ENCODE measurements at places on chromosomes 16 and 17.

GRCh38 chr16:80202831-80203413, 337.9 kb upstream of the DYNLRB2 start:
- DNase-seq, result no peak

DNA sequence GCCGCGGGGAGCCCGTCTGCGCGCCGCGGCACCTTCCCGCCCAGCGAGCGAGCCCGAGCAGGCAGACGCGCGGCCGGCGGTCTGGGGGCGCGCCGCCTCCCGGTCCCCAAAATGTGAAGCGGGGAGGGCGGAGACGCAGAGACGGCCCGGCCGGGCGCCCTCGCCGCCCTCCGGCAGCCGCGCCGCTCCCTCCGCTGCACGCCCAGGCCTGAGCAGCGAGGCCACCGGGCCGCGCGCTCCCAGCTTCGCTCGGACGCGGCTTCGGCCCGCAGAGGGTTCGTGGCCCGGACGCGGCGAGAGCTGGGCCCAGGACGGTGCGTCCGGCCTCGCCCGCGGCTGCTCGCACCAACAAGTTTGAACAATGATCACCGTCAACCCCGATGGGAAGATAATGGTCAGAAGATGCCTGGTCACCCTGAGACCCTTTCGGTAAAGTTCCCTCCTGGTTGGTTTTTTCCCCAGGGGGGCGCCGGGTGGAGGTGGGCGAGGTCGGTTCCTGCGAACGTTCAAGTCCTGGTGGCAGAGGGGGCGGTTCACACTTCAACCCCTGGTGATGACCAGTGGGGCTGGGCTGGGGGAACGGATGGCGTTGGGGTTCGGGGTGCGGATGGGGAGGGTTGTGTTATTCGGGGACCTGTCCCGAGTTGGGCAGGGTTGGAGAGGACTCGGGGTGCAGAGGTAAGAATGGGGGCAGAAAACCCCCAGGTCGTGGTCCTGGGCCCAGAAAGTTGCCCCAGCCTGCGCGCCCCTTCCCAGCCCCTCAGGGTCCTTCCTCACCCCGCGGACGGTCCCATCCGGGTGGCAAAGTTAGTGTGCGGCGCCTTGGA, 678 bp downstream of the MGAT5B start:
- no peak for DNase-seq

DNA sequence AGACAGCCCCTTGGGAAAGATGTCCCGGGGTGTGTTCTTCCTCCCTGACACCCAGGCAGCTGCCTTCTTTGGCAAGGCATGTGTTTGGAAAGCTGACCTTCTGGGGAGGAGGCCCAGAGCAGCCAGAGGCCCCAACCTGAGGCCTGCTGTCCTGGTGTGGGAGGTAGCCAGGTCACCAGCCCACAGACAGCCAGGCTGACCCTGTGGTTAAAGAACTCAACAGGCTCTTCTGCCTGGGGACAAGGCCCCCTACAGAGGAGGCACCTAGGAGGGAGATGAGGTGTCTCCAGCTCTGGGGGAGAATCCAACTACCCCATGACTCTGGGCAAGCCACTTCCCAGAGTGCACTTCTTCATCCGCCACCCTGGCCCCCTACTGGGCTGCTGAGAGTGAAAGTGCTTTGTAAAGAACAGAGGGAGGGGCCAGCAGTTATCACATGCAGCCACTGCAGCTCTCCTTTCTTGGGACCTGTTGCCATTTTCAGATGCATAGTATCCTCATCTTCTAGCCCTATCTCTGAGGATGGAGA, 13.1 kb upstream of the SREBF1 start:
- DNase-seq, result peak; percentile 58

DNA sequence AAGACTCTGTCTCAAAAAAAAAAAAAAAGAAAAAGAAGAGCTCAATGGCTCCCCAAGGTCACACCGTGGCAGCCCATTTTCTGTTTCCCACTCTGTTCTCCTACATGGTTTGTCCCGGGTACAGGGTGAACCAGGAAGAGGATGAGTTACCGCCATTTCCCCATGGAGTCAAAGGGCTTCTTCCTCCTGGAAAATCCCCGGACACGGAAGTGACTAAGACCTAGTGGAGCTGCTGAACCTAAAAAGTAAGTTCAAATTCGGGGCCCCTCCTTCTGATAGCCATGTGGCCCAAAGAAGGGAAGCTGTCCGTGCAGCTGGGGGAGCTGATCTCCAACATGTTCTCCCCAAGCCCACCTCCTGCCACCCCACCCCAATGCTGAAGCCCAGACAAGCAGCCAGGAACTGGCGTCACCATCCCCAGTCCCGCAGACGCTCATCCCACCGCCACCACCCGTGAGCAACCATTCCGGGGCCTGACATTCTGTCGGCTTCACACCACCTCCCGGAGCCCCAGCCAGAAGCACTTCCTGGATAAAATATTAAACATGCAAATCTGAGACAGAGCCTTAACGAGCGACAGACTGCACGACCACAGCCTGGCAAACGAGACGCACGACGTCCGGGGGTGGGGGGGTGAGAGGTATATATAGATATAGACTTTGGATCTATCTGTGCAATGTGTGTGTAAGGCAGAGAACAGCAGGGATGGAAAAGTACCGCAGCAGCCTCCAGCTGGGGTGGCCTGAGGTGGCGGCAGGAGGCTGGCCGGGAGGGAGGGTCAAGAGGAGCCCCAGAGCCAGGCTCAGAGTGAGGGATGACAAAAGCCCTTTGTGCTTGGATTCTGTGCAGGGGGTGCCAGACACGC, 17.6 kb downstream of the EPOP start:
- no peak for DNase-seq

DNA sequence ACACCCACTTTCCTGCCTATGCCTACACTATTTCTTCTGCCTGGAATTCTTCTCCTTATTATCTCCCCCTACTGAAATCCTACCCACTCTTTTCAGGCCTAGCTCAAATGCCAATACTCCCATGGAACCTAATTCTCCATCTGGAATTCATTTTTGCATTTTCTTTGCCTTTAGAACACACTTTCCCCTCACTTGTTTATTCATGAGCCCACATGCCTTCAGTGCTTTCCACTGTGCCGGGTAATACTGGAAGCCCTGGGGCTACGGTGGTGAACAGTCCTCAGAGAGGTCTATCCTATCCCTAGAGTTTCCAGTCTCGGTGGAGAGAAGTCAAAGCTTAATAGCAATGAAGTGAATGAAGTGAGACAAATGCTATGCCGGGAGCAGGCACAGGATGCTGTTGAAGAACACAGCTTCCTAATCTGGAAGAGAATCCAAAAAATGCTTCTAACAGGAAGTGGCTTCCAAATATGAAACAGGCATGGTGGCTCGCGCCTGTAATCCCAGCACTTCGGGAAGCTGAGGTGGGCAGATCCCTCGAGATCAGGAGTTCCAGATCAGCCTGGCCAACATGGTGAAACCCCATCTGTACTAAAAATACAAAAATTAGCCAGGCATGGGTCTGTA, 322.4 kb downstream of the GRIN2A start:
- no peak for DNase-seq

GRCh38 chr16:1412847-1413246, 1.7 kb downstream of the UNKL start:
- DNase-seq, result no peak

- no peak for DNase-seq
Observed at GRCh38 chr16:73527187-73527586, 479.3 kb upstream of the ZFHX3 start.

GRCh38 chr17:5571281-5571680, 13.0 kb downstream of the NLRP1 start:
- DNase-seq, result no peak

DNA sequence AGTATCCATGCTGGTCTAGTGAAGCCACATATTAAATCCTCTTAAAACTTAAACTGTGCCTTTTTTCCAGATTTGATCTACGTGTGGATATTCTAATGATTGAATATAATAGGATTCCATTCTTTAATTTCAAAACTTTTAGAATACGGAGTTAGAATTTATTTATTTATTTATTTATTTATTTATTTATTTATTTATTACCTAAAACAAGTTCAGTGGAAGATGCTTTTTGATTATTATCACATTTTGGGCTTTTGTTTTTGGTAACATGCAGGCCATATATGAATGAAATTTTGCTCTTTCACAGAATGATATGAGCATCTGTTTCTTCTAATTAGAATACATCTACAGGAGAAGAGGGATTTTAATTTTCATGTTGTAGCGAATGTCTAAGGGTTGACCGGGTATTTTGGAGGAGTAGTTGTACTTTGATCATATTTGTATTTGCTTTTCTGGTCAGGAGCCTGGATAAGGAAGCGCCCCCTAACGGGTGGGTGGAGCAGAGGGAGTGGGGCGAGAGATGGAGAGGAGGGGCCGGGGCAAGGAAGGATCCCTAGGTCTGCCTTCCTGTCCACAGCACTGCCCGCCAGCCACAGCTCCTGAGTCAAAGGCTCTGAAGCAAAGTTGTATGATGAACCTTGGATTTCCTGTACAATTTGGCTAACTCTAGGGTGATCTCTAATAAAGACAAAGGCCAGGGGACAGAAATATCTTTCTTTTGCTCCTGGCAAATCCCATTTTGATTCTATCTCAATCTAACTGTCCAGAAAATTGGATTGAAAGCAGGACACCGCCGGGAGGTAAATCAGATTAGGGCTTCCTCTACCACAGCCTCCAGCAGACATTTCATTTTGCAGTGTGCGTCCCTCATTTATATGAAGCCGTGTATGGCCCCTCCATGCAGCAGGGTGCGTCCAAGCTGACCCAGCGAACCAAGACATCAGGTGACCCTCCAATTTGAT, 149.1 kb downstream of the PRKCA start:
- DNase-seq, result no peak

- DNase-seq, result no peak
Observed at GRCh38 chr17:44121997-44122815, 1.2 kb downstream of the HDAC5 start.

- peak; percentile 75 for DNase-seq
Observed at GRCh38 chr17:30939051-30939689, 17.4 kb downstream of the ADAP2 start.

DNA sequence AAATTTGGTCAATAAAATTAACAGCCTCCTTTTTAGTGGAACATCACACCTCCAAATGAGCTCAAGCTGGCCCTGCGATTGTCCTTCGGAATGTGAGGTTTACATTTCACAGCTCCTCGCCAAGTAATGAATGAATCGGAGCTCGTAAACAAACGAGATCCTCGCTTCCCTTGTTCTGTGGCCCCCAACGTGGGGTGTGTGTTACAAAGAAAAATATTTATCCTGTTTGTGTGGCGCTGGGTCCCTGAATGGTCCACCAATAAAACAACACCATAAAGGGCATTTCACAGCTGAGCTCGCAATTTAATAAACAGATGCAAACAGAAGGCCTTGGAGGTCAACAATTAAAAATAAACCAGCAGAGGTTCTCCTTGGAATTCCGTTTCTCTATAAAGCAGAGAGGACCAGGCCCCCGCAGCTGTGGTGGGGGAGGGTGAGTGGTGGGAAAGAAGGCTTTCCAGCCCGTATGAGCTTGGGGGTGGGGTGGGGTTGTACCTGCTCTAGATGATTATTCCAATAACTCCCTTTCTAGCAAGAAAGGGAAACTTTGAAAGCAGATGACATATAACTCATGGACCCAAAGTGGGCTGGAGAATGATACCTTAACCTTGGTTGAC, 393.9 kb upstream of the SALL1 start:
- no peak for DNase-seq

DNA sequence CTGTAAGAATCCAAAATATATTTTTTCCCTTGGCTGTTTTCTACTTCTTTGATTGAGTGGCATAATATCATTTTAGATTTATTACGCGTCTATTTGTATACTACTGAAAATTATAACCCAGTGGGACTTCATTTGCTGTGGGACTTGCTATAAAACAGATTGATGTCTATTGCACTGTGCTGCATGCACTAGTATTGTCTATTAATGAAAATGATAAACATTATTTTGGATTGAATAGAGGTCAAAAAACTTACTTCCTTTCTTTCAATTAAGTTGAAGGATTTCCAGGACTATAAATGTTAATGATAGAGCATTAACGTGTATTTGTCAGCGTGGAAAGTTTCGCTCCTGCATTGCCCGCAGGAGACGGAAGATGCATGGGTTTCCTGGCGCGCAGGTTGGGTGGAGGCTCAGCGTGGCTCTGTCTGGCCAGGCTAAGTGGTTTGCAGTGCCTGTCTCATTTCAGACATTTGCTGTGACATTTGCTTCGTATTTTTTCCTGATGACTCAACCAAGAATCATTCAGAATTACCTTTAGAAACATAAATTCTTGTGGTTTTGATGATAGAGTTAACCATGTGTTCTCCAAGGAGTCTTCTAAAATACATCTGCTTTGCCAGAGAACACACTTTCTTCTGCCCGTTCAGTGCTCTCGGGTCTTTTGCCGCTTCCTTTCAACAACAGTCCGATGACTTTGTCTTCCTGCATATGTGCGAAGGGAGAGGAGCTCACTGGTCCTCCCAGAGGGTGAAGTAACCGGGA, 216.7 kb downstream of the RPTOR start:
- DNase-seq, result no peak

GRCh38 chr17:71330099-71330375, 790.8 kb upstream of the SOX9 start:
- DNase-seq, result no peak

- no peak for DNase-seq
Observed at GRCh38 chr17:70158180-70158579, 11.2 kb upstream of the KCNJ2 start.

GRCh38 chr17:77385750-77386501, 245.2 kb downstream of the SEC14L1 start:
- no peak for DNase-seq

- DNase-seq, result no peak
Observed at GRCh38 chr17:43003542-43004172, 2.9 kb upstream of the IFI35 start.

- DNase-seq, result no peak
Observed at GRCh38 chr16:74026373-74027281, 270.0 kb upstream of the PSMD7 start.

DNA sequence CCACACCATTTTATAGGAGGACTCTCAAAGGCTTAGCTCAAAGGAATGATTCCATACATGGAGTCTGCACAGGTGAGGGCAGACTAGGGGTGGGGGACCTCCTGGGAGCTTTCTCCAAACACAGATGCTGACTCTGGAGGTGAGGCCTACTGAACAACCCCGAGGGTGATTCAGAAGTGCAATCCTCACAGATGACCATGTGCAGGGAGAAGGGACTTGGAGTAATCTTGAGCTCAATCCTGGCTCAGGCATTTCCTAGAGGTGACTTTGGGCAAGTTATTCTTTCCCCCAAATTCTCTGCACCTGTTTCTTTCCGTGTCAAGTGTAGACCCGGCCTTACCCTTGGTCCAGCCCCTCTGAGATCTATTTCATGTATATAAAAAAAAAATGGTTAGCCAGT, 401.5 kb downstream of the SLC39A11 start:
- DNase-seq, result no peak

DNA sequence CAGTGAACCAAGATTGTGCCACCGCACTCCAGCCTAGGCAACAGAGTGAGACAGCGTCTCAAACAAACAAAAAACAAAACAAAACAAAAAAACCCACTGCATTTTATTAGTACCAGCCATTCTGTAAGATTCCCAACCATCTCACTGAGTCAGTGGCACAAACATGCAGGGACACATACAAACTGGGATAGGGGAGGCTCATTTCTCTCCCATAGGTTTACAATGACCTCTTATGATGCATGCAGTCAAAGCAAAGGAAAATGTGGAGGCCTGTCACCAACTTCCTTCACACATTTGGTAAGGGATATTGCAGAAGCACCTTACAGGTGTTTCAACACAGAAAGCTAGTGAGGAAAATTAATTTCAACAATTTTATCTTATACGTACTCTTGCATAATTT, 12.4 kb upstream of the STRADA start:
- no peak for DNase-seq

- no peak for DNase-seq
Observed at GRCh38 chr17:47400333-47400732, 76.6 kb downstream of the EFCAB13 start.

- no peak for DNase-seq
Observed at GRCh38 chr17:40524243-40524965, 23.0 kb upstream of the TNS4 start.

All from GM19239 (cell line).